Right kidney (tissue), 9 donors: ENCODE measurements at places on chromosomes 3 and 15.

GRCh38 chr3:52046186-52046901 lies 10.0 kb downstream of the DUSP7 start:
- no peak for DNase-seq

- DNase-seq = no peak
Observed at GRCh38 chr3:31240874-31241273, 291.9 kb upstream of the STT3B start.

DNA sequence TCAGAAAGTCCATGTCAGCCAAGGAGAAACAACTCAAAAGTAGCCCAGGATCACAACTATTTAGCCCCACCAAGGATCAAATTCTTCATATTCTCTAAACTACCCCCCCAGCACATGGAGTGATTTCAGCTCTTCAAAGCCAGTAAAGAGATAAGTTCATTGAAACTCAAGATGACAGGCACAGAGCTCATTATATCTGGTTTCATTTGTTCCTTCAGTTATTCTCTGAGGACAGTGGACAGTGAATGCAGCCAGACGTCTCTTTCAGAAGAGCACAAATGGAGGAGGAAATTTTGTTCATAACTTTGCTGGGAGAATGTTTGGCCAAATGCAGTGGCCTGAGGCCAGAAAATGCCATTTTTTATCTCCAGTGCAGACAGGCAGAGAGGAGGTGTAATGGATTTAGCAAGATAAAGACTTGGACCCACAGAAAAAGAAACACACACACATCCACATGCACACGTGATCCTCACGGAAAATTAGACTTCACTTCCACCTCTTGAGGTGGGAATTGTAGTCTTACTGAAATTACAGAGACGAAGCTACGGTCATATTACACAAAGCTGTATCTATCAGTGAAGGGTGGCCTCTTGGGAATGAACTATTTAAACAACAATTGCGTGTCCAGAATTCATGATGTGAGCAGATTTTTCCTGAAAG lies 64.6 kb downstream of the HES1 start:
- no peak for DNase-seq

DNA sequence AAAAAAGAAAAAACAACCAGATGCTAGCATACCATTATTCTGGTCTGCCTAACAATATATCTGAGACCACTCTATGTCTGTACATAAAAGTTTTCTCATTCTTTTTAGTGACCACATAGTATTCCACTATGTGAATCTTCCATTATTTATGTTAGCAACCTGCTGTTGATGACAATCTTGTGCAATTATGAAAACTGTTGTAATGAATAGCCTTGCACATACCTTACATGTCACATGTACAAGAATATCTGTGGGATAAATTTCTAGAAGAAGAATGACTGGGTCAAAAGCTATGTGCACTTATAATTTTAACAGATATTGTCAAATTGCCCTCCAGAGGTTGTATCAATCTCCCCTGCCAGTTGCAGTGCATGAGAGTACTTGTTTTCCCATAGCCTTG lies 62.5 kb downstream of the ARHGAP31 start:
- DNase-seq = no peak

DNA sequence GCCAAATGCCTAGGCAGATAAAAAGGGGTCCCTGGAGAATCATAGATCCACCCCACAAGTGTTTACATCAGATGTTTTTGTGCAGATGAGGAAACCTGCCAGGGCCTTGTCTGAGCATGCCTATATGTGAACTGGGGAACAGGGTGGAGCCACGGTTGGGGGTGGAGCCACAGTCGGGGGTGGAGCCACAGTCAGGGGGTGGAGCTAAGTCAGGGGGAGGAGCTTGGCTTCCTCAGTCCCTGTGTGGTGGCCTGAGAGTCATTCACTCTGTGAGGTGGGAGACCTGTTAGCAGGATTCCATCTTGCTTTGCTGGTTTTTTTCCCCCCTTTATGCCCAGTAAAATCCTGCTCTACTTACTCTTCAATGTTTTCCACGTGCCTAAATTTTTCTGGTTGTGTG lies 57.8 kb upstream of the TGFBR2 start:
- DNase-seq = no peak

- DNase-seq = no peak
Observed at GRCh38 chr15:41828807-41829141, 882 bp downstream of the JMJD7 start.

GRCh38 chr3:73473181-73473897 lies 151.4 kb downstream of the PDZRN3 start:
- DNase-seq = no peak

- DNase-seq = no peak
Observed at GRCh38 chr15:90638201-90638691, 78.9 kb upstream of the BLM start.

DNA sequence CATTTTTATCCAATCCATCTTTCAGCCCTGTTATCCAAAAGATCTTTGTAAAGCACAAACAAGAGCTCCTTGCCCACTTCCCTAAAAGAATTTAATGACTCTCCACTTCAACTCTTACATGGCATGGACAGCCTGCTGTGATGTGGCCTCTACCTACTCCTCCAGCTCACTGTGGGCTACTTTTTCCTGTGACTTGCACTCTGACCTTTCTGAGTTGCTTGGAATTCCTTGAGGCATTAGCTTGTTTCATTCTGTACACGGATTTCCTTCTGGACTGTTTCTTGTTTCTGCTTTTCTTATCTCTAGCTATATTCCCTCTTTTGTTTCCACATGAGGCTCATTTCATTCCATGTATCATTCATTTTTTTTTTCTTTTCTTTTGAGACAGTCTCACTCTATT lies 15.2 kb downstream of the QTRT2 start:
- no peak for DNase-seq

DNA sequence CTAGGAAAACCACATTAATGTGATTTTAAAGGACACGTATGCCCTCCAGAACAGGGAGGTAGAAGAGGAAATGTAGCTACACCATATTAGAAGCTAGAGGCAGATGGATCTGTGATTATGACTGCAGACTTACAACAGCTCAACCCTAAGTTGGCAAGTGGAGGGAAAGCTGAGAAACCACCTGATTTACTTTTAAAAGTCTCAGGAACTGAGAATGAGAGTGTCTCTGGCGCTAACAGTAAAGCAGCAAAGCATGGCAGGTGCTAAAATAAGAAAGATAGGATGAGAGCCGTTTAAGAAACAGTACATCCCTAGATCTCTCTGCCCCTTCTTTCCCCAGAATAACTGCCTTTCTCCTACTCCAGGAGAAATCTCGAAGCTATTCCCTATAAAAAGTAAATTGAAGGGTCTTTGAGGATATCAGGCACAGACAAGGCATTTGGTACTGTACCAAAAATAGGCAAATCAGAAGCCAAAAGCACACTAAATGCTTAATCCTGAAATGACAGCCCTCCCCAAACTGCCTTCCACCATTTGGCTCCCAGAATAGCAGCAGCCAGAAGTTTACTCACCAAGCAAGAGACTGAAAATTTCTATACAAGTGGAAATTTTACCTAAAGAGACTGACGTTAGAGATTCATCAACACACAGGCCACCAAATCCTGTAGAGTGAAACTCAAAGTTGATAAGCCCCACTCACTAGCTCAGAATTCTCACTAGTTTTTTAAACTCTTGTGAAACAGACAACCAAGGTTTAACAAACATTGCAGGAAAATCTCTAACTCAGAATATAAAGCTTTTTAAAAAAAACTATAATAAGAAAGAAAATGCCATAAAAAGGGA lies 34.3 kb upstream of the PARP14 start:
- DNase-seq = no peak

DNA sequence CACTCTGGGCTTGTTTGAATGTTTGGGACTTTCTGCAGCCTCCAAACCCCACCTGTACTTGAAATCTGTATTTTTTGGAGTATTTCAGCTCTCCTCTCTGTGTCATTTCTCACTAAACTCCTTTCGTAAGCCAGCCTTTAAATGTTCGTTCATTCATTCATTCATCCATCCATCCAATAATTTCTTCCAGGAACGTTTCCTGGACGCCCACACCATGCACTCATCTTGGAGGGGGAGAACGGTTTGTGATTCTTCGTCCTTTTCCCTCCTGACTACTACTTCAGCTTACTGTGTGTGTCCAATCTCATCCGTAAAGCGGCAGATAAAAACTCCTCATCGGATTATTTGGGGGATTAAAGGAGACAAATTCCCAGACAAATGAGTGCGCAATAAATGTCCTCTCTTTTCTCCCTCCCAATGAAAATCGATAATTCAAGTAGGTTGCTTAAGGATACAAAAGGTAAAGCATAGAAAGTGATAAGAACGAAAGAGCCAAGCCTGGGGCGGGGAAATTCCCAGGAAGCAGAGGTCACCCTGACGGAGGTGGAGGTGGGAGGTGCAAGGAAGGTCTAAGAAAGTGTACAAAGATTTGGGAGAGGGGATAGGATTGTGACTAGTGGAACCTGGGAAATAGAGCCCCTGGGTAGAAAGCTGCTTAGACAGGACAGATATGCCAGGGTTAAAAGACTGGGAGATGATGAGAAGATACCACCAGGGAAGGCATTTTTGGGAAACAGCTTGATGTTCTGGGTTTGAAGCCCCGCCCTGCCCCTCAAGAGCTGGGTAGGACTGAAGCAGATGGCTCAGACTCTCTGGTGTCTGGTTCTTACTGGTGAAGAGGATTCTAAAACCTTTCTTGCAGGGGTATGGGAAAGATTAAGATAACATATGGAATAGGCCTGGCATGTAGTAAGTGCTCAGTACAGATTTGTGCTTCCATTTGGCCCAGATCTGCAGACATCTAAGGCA lies 896 bp upstream of the KLHL25 start:
- no peak for DNase-seq
